Progenitor cell of endocrine pancreas (in vitro differentiated cells): ENCODE measurements at places on chromosomes 12 and 14.

DNA sequence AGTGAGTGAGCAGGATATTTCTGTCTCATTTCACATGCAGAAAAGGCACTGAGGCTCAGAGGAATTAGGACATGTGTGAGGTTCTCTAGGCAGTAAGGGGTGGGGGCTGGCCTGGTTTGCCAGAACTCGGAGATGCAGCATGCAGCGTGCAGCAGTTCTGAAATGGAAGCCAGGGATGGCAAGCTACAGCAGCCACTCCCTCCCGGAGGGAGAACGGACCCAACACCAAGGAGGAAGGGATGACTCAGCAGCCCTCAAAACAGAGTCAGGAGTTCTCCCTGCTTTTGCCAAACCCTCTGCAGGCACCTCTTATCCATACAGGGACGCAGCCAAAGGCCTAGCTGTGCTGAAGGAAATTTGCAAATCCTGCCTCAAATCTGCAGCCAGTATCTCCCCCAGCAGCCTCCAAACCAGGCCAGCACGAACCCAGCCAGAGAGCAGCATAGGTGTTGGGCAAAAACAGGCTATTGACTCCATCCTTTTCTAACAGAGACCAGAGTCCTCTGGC is 10.3 kb upstream of the SERPINA3 start:
- DNase-seq = no peak

- DNase-seq = no peak
These were observed 13.7 kb downstream of the CFL2 start for GRCh38 chr14:34700622-34701130.

DNA sequence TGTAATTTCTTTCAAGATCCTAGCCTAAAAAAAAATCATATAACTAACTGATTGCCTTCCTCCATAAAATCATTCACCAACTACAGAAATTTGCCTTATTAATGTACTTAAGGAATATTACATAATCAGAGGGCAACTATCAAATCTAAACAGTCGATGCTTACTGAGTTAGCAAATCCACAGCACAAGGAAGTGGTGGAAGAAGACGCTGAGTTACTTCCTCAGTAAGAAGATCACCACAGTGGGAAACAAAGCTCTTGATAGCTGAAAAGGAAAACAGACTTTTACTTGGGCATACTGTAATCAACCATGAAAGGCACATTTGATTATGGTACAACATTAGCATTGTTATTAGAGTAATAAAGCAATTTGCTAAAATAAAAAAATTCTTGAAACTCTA is 48.7 kb downstream of the HEATR5A start:
- no peak for DNase-seq

DNA sequence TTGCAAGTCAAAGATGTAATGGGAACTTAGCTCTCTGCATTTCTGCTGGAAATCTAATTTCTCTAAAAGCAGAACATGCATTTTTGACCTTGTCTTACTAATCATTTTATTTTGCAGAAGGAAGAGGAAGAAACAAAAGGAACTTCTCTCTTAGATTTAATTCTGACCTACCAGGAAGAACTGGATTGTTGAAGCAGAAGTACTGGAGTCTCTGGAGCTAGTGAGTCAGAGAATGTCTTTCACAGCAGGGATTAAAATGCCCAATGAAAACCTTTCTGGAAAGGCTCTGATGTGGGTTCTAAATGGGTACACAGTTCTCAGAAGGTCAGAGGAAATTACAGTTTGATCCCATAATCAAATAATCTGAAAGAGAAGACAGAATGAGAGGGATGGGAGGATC is 70.8 kb upstream of the GNG2 start:
- DNase-seq = no peak

- DNase-seq = no peak
These were observed 82.9 kb downstream of the NOC4L start for GRCh38 chr12:132227118-132227517.

DNA sequence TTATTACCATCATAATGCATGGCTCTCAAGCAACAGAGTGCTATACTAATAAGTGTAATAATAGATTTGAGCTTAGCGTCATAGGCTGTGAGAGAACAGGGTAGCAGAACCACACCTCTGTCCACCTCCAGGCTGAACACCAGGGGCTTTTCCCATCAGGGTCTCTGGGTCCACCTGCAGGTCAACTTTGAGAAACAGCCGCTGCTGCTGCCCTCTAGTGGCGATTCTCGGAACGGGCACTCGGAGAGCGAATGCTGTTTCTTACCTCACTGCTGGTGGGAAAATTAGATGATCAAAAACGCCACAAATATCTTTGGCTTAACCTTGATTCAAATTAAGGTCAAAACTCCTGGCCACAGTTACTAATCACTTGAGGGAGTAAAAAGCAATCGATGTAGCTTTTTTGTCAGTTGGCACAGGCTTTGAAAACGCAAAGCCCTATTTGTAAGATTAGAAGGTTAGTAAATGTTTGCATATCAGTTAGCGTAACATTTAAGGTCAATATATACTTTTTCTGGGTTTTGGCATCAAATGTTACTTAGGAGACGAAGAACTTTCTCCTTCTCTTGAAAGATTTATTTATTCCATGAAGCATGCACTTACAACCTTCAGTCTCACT is 127.9 kb upstream of the TMEM132D start:
- peak; percentile 60 for DNase-seq

DNA sequence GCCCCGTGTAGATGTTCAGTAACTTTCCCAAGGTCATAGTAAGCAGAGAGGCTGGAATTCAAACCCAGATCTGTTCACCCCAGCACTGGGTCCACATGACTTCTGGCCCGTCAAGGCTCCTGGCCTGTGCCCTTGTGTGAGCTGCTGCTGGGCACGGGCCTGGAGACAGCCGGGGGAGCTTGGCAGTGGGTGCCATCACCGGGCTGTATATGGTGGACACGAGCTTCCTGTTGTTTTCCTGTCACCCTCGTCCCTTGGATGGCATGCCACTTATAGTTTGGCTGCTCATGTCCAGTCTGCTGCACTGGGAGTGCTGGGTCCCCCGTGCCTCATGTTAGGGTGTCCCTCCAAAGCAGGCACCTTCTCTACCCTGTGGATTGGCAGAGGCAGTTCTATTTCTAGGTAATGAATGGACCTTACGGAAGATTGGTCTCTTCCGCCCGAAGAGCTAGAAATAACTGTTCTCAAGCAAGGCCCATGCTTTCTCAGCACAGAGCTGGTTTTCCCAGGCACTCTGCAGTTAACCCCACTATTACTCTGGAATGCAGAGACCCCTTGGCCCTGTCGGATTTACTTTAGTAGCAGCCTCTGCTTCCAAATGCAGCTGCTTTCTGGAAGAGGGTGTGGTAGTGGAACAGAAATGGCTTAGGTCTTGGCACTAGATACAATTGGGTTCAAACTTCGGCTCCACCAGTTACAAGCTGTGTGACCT is 44.3 kb downstream of the ELK3 start:
- DNase-seq = no peak

GRCh38 chr14:24313913-24314312 is 2.6 kb downstream of the LTB4R start:
- no peak for DNase-seq

DNA sequence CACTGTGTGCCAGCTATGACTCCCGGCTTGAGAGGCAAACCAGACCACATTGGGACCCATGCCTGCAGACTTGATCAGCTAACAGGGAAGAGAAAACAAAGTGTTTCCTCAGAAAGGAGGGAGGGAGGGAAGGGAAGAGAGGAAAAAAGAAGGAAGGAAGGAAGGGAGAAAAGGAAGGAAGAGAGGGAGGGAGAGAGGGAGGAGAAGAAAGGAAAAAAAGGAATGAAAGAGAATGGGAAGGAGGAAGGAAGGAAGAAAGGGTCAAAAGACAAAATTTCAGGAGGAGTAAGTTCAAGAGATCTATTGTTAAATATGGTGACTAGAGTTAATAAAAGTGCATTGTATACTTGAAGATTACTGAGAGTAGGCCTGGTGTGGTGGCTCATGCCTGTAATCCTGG is 18.9 kb downstream of the FIGNL2 start:
- DNase-seq = no peak

- DNase-seq = no peak
These were observed 48.1 kb downstream of the DAD1 start for GRCh38 chr14:22540811-22541360.
